ENCODE measurements at places on chromosomes 11 and 22.

- DNase-seq = no peak
These were observed 9.0 kb upstream of the NUCB2 start for GRCh38 chr11:17267576-17267975.

DNA sequence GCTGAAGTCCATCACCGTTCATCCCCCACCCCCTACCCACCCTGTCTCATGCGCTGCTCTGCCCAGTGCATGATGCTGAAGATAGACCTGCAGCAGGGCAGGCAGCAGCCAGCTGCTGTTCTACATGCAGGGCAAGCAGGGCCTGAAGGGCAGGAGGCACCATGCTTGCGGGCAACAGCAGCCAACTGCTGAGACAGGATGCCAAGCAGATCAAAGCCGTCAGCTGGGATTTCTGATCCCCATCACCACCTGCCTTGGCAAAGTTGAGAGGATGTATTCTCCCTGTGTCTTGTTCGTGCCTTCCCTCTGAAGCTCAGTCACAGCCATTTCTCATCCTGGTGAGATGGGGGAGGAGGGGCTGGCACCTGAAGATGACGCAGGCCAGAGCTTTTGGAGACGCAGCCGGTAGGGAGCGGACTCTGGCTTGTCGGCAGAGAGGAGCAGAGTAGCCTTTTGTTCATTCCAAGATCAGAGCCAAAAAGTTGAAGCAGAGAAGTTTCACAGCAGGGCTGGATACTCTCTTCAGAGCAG, 227.0 kb downstream of the GRIK4 start:
- DNase-seq = no peak

GRCh38 chr11:20771681-20772080, 102.3 kb downstream of the NELL1 start:
- DNase-seq = no peak

GRCh38 chr11:24108609-24109008, 388.2 kb upstream of the LUZP2 start:
- no peak for DNase-seq

DNA sequence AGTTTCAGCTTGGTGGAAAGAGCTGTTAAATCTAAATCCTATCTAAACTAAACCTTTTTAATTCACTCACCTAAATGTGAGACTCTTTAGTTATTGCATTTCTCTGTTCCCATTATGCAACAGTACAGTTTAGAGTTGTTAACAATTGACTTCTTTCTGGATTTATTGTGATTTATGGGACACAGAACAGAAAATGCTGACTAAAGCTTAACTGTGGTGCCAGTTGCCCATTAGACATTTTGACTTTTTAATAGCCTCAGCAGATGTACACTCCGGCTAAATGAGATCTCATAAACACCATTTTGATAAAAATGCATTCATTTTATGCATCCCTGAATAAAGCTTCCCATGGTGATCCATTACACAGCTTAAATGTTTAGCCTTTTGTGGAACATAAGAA, 356.6 kb downstream of the CASP12 start:
- DNase-seq = no peak

DNA sequence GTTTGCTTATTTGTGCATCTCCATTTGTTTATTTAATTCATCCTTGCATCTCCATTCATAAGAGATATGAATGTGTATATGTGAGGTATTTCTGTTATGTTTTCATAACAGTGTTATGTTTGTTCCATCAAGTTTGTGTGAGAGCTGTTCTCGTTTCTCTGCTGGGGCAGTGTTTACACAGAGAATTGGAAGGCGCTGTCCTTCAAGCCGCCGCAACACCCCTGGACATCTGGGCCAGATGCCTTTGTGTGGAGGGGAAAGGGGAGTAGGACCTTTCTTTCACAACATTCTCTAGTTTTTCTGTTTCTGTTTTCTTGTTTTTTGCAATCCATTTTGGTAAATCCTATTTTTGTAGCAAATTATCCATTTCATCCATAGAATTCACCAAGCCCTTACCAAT, 7.0 kb upstream of the TM7SF2 start:
- DNase-seq = no peak

GRCh38 chr11:132777067-132777975, 755.0 kb downstream of the OPCML start:
- DNase-seq = no peak

- no peak for DNase-seq
These were observed 27.7 kb downstream of the CDKN1C start for GRCh38 chr11:2857918-2858317.

Measured in stimulated activated CD8-positive, alpha-beta memory T cell treated with anti-CD3 and anti-CD28 coated beads, Interleukin-2, amount 100 ng/mL, for 48 hours (primary cell).